CD4-positive, alpha-beta T cell (primary cell): ENCODE measurements at places on chromosomes 1 and 21.

DNA sequence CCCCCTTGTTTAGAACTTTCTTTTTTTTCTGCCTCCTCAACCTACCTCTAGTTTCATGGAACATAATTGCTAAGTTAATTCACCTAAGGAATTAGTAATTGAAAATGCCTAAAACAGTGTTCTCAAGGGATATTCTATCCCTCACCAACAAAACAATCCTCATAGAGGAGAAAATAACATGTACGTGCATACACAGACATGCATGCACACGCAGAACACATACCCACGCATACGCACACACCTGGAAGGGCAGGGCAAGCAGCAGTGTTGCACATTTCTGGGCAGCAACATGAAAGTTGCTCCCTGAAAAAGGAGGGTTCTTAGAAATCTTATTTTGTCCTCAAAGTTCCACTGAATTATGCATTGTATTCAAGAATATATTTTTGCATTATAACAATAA is 76.6 kb downstream of the HHAT start:
- DNase-seq, result no peak

DNA sequence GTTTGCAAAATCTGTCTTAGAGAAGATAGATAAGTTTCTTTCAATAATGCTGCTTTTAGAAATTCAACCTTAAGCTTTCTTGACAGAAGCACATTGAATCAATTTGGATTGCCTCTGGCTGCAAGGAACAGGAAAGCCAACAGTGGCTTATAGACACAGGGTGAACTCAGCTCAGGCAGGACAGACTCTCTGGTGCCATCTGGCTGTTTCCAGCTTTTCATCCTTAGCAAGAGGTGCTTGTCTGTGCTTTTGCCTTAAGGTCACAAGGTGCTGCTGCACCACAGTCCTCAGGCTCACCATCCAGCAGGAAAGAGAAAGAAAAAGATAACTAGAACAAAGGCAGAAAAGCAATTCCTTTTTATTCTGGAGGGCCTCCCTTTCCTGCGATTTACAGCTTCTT is 93.7 kb upstream of the ETS2 start:
- DNase-seq, result no peak

DNA sequence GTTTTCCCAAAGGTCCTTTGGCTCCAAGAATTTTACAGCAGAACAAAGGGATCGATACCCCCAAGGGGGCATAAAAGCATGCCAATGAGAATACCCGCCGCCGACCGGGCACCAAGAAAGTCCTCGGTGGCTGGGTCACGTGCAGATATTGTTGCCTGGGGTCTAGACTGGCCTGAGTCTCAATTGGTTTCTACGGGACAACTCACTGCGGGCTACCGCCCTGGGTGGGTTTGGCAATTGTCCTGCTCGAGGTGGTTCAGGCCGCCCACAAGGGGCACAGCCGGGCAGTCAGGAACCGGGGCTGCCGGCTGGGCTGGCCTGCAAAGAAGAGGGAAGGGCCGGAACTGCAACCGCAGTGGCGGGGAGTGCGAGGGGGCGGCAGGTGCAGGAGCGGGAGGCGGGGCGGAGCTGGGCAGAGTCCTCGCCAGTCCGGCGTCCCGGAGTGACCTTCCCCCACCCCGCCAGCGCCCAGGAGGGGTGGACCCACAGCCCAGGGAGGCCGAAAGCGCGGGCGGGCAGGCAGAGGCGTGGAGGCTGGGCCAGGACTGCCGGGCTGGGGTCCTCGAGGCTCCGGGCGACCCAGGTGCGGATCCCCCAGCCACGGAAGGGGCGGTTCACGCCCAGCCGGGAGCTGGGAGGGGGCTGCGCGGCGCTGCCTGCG is 926 bp upstream of the ATP1B1 start:
- DNase-seq, result peak; percentile 63

- no peak for DNase-seq
Measured at GRCh38 chr1:203744075-203744972, 20.7 kb upstream of the LAX1 start.

- DNase-seq, result no peak
Measured at GRCh38 chr1:175062858-175063257, 4.8 kb upstream of the TNN start.
